Activated CD8-positive, alpha-beta memory T cell treated with anti-CD3 and anti-CD28 coated beads, Interleukin-2, amount 50 U/mL, for 4 hours (primary cell): ENCODE measurements at places on chromosomes 6 and 20.

GRCh38 chr20:41347523-41348429, 7.2 kb downstream of the LPIN3 start:
- DNase-seq = no peak

DNA sequence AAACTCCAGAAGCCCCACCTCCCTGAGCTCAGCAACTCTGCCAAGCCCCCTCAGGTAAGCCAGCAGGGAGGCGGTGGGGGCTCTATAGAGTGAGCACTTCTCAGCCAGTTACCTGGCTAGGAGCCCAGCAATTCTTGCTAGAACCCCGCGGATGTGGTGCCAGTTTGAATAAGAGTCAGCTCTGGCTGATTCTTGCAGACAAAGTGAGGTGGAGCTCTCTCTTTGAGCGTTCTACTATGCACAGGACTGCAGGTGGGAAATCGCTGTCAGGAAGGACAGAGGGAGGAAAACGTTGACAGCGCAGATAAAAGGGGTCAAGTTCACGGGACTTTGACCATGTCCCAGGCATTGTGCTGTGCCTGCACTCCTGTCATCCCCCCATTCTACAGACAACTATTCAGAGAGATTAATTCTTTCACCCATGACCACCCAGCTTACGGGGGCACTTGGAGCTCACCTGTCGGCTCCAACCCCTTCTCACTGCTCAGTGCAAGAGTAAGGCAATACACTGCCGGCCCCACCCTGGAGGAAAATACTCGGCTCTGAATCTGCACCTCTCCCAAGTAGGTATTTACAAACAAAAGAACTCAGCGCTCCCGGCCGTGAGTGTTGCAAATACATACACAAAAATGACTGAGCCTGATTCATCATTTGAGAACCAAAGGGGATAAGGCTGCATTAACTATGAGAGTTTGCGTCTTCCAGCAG, 92.9 kb downstream of the ANKRD60 start:
- DNase-seq = no peak

- no peak for DNase-seq
Observed at GRCh38 chr6:14088600-14089192, 28.9 kb upstream of the CD83 start.

GRCh38 chr6:8108031-8108660, 5.8 kb upstream of the EEF1E1 start:
- no peak for DNase-seq

DNA sequence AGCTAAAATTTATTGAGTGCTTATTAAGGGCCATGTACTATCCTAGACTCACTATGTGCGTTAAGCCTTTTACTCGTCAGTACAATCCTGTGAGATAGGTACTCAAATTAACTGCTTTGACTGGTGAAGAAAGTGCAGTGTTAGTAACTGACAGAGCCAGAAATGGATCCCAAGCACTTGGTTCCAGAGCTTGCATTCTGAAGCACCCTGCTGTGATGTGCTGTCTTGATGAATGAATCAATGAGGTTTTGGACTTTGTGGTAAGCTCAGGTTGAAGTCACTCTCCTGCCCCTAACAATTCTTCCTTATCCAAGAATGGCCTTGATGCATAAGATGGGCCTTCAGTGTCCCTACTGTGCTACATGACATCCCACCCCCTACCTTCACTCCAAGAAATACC, 3.7 kb downstream of the STX11 start:
- DNase-seq = no peak

GRCh38 chr20:47663354-47664067, 121.8 kb downstream of the SULF2 start:
- peak; percentile 73 for DNase-seq

DNA sequence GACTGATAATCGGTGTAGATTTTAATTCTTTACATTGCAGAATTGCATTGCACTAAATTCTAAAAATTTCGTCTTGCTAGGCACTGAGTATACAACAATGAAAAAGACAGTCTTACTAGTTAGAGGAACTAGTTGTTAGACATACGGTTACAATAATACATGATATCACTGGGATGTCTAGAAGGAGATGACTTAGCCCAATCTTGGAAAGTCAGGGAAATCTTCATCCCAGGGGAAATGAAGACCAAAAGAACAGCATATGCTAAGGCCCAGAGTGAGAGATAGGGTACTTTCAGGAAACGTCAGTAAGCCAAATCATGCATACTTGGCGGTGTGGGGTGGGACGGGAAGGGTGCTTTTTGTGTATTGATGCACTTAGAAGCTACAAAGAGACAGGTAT, 901 bp downstream of the CEP57L1 start:
- no peak for DNase-seq

DNA sequence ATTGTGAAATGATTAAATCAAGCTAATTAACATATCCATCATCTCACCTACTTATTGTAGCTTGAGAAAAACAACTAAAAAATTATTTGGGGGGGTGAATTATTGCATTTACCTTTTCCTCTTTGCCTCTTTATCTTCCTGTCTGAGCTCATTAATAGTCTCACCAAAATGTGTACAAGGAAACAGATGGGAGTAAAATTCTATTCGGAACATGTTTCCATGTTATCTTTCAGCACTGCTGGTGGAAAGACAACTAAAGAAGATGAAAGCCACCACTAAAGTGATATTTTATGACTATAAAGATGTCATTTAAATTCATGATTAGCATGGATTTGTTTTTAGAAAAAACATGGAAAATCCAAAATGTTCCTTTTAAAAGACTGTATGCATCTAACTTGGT, 102.6 kb downstream of the SYNE1 start:
- DNase-seq = no peak

DNA sequence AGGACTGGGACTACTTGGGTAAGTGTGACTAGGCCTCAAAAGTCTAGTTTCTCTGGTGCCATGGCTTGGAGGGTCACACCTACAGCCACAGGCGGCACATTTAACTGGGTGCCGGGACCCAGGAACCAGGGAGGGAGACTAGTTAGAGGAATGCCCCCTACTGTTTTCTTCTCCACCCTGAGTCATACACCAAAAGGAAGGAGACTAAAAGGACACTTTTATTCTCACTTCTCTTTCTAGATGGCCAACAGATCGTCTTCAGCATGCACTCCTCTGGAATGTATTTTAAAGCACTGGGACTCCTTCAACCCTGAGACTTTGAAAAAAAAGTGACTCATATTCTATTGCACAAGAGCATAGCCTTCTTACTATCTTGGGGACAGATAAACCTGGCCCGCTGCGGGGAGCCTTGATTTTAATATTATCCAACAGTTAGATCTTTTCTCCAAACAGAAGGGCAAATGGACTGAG, 33.4 kb downstream of the PLN start:
- DNase-seq = no peak

- DNase-seq = no peak
Observed at GRCh38 chr20:40697541-40697940, 8.5 kb upstream of the MAFB start.

DNA sequence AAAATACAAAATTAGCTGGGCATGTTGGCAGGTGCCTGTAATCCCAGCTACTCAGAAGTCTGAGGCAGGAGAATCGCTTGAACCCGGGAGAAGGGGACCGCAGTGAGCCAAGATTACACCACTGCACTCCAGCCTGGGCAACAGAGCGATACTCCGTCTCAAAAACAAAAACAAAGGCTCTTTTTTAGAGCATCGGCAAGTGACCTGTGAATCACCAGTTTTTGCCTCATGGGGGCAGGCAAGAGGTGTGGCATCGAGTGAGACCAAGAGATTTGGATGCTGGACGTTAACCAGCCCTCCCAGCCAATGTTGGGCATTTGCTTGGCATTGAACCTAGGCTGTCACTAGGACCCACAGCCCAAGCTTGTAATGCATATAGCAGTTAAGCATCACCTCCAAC, 14.6 kb upstream of the CDK5RAP1 start:
- DNase-seq = no peak

GRCh38 chr6:124986164-124986563, 23.9 kb downstream of the RNF217 start:
- DNase-seq = no peak

DNA sequence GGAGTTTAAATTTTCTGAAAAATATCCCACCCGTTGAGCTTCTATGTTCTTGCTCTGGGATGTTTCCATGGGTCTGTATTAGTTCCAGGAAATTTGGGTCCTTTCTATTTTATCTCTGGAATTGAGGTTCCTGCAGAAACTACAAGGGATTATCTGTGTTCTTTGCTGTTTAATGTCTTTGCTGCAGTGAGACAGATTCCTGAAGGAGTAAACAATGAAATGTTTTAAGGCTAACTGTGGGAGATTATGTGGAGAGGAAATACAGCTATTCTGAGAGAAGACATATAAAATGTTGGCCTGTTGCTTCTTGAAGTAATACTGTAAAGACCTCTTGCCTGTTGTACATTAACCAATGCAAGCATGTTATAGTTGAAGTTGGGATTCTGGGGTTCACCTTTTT, 43.5 kb downstream of the SAMD5 start:
- no peak for DNase-seq

DNA sequence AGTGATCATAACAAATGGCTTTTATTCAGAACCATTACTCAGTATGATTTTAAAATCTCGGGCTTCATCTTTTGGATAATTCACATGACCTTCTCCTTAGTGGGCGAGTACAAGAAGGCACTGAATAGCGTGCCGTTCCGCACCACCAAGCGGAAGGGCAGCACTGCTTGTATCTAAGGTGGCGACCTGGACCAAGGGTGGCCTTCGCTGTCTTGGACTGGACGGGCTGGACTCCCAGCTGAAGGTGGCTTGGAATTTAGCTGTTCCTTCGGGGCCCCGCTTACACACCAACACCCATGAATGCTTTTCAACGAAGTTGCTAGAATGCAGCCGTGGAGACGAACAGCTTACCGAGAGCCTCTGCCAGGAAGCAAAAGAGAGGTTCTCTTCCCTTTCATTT, 168.6 kb upstream of the AGPAT4 start:
- no peak for DNase-seq

- DNase-seq = no peak
Observed at GRCh38 chr6:31172973-31173384, 2.5 kb upstream of the POU5F1 start.

GRCh38 chr20:45987108-45987780, 15.2 kb upstream of the ZNF335 start:
- DNase-seq = peak; percentile 78

- no peak for DNase-seq
Observed at GRCh38 chr6:154515826-154516225, 5.3 kb upstream of the CNKSR3 start.

- DNase-seq = no peak
Observed at GRCh38 chr6:6524951-6525350, 63.6 kb upstream of the LY86 start.

DNA sequence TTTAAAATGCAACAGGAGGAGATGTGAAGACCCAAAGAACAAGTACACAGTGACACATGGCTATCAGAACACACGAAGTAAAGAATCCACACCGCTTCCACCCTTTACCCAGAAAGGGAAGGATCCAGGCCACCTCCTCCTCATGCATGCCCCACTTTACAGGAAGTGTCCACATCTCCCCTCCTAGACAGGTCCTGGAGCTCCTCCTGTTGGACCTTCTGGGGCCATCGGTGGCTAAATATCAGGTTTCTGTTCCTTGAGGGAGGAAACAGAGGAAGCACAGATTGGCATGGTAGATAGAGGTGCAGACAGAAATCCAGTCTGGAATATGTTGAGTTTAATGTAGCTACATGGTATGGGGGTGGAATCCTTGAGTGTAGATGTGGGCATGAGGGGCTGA, 10.9 kb downstream of the NINL start:
- no peak for DNase-seq

- no peak for DNase-seq
Observed at GRCh38 chr6:125228981-125229479, 72.7 kb downstream of the HDDC2 start.

- no peak for DNase-seq
Observed at GRCh38 chr20:36904690-36905089, 28.8 kb downstream of the TLDC2 start.

DNA sequence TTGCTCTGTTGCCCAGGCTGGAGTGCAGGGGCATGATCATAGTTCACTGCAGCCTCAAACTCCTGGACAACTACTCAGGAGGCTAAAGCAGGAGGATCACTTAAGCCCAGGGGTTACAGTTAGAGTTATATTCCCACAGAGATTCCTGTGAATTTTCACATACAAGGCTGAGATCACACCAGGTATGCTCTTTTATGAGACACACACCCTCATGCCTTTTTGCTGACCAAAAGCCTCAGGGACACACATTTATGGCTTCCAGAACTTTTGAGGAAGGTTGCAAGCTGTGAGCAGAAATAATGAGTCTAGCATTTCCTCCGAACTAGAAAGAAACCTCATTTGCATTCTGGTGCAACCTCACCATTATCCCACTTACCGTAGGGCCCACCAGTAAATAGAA, 370.5 kb upstream of the ARID1B start:
- no peak for DNase-seq

- no peak for DNase-seq
Observed at GRCh38 chr6:79305020-79305419, 70.5 kb upstream of the HMGN3 start.

DNA sequence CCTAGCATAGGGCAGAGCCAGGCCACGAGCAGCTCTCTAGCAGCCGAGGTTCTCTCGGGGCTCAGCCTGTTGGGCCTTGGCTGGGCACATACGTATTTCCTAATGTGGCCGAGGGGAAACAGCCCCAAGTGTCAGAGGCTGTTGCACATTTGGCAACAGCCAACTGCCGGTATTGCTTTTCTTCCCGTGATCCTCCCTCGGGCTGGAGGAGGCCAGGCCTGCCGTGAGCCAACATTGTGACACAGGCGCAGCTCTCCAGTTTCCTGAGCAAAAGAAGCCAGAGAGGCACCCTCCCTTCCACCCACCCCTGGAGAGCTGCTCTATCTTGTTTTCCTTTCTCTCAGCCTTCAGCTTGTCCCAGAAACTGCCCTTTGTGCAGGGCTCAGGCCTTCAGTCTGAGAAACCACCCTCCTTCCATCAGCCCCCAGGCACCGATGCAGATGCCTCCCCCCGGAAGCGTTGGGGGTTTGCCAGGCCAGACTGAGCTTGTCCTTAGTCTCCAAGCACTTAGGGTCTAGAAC, 5.1 kb upstream of the BPI start:
- no peak for DNase-seq

DNA sequence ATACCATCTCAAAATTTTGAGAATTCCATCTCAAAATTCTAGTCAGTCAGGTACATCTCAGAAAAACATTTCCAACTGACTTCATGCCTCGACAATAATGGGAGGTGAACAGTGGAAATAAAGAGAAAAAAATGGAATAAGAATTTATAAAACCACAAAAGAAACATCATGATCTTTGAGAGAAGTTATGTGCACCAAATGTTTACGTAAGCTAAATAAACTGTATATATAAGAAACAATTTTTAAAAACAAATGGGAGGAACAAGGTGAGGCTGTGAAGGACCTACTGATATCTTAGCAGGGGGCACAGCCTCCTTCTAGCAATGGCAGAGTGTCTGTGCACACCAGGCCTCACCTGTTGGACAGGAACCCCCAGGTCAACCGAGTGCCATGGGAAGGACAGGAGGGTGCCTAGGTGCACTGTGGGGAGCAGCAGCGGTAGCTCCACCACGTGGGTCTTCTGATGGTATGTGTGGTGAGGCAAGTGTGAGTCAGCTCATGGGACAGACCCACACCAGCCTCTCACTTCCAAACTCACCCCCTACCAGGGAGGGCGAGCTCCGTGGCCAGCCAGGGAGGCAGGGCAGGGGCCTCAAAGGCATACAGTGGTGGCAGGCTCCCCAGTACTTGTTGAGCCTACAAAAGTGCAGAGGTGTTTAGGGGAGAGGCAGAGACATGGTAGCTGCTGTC, 23.2 kb downstream of the DIDO1 start:
- DNase-seq = no peak
